ENCODE measurements at places on chromosomes 3 and 15.

DNA sequence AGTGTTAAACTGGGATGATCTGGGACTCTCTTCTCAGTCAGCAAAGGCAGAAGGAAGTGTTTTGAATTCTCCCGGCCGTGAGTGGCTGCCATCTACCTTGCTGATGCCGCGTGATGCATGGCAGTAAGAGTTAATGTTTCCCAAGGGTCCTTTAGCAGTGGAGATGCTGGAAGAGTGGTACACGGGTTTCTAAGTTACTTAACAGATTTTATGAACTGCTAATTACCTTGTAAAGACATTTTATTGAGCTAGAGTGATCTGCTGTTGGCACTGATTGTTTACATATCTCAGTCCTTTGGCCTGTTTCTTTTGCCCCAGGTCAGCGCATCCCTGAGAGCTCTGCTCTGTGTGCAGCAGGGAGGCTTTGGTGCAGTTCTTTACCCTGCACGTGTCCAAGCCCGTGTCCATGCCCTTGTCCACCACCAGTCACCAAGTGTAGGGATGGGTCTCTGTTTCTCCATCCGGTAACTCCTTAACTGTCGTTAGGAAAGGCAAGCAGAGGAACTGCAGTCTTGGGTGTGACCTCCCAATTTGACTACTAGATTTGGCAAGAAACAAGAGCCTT, 172.3 kb downstream of the SLCO3A1 start:
- DNase-seq = no peak

- DNase-seq = no peak
Measured at GRCh38 chr15:87866961-87867360, 389.6 kb downstream of the NTRK3 start.

- DNase-seq = no peak
Measured at GRCh38 chr3:115671761-115672455, 48.6 kb downstream of the GAP43 start.

DNA sequence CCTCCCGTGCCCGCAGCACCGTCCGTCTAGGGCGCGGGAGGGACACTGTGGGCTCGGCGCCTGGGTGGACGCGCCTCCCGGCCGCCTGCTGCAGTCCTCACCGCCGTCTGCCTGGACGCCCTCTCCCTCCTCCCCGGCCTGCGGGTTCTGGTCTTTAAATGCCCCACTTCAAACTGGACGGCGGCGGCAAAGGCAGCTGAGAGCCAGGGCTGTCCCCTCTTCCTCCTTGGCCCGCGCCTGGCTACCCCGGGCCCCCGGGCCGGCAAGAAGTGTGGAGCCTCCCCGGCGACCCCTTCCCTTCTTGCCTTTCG, 426 bp downstream of the CBLB start:
- no peak for DNase-seq

All from brain pericyte (primary cell).